ENCODE measurements at places on chromosomes 6 and 20.
A peak's percentile ranks its signal among the peaks of the same experiment; 100 is the strongest.

DNA sequence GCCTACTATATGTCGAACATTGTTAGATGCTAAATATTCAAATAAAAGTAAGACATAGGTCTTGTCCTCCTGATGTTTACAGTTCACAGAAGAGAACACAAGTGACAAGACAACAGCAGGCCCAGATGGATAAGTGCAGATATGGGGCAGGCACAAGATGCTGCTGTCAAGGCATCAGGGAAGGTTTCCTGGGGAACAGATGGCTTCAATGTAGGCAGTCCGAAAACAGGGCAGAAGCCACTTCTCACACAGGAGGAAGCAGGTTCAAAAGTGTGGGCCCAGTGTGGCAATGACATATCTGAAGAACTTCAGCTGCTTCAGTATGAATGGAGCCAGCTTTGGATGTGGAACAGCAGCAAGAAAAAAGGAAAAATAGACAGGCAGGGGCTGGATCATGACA, 32.5 kb downstream of the HLA-DPB1 start:
- no peak for DNase-seq

DNA sequence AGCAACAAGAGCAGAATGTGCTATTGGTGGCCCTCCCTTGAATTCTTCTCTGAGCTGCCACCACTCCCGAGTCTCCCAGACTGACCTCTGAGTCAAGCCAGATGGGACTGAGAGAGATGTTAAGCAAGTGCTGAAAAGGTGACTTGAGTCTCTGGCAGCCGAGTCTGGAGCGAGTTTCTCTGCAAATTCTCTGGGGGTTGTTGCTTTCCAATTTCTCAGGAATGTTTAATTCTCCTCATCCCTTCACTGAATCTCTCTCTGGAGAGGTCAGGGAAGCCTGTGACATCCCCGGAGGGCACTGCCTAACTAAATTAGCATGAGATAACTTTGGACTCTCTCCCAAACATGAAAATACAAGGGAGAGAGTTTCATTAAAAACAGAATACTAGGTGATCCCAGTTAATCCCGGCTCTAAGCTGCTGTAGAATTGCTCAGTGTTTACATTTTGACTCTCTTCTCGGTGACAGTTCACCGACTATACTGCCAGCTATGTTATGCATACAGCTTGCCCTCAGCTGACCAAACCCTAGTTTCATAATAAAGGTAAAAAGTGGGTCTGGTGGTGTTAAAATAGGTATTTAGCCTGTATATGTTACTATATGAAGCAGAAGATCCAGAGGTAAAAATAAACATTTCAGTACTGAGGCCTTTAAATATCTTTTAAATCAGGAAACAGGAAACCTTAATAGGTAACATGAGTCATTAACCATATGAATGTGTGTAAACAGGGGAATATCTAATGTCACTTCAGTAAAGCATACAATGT, 157.9 kb downstream of the FOXC1 start:
- no peak for DNase-seq

DNA sequence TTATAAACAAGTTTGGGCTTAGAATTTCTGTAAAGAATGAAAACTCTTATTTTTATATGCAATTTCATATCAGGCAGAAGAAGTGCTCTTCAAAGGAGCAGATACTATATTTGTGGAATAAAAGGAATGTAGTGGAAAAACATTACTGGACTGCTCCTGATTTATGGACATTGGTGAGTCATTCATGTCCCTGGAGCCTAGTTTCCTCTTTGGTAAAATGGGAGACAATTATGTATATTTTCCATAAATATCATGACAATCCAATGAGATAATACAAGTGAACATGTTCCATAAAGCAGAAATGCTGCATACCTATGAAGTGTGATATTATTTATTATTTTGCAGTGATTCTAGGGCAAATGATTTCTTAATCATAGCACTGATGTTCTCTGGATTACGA, 445.8 kb upstream of the CITED2 start:
- peak; percentile 64 for DNase-seq

DNA sequence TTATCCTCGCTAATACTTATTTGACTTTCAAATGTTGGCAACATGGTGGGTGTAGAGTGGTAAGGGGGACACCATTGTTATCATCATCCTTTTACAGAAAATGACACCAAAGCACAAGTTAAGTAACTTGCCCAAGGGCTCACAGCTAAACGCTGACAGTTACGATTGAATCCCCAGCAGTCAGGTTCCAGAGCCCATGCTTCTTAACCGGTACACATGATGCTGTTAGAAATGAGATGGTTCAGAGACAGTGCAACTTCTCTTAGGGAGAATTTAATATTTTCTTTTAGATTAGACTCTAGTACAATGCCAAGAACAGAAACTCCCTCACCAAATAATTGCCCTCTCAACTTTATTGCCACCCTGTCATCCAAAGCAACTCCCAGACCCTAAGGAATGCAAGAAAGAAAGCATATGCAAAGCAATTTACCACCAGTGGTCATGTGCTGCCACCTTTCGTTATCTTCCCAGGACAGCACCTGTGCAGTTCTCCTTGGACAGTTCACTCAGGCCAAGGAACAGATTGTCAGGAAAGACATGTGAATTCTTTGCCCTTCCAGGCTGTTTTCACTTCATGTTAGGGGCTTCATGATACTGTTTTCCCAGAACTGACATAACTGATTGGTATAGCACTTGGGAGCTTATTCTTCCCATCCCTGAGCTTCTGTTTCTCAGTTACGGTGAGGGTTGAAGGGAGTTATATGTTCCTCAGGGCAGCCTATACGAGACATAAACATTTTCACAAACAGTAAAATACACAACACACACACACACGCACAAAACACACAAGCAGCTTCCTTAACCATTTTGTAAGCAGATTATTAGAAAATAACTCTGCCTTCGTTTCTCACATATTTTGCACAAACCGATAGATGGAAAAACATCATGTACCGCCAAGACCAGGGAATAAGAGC, 5.1 kb downstream of the HLA-DMA start:
- peak; percentile 27 for DNase-seq

DNA sequence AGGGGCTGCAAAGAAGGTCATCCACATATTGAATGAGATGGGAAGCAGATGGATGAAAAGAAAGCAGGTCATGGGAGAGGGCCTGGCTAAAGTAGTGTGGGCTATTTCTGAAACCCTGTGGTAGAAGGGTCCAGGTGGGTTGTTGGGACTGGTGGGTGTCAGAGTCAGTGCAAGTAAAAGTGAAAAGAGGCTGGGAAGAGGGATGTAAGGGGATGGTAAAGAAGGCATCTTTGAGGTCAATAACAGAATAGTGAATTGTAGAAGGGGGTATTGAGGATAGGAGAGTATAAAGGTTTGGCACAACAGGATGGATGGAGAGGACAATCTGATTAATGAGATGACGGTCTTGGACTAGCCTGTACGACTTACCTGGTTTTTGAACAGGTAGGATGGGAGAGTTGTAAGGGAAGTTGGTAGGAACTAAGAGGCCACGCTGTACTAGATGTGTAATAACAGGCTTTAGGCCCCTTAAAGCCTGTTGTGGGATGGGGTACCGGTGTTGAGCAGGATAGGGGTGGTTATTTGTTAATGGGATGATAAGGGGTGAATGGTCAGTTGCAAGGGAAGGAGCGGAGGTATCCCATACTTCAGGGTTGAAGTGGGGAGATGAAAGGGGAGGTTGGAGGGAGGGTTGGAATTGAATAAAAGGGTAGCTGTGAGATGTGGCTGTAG, 748.9 kb upstream of the ADGRB3 start:
- no peak for DNase-seq

- DNase-seq = no peak
Observed at GRCh38 chr6:23308166-23308565, 738.8 kb downstream of the HDGFL1 start.

- no peak for DNase-seq
Observed at GRCh38 chr20:43909211-43909610, 5.4 kb upstream of the TOX2 start.

- DNase-seq = no peak
Observed at GRCh38 chr20:39571171-39571570, 609.0 kb downstream of the DHX35 start.
